ENCODE measurements at places on chromosomes 3 and 15. TPM values are rescaled to one million over a fixed set of nuclear protein-coding genes. Genes with fewer than 3 reads are reported as not detected.

The RHOV gene
- total RNA-seq = not detected

The ACAN gene
- total RNA-seq = 1.2 TPM

The ECE2 gene
- not detected for total RNA-seq

The CTXN2 gene
- total RNA-seq = not detected

The GPR149 gene
- not detected for total RNA-seq

The ANKUB1 gene
- total RNA-seq = not detected

The SLC7A14 gene
- total RNA-seq = 0.14 TPM

The PRTG gene
- 7.5 TPM for total RNA-seq

GRCh38 chr15:94083467-94084052 lies 147.8 kb upstream of the MCTP2 start:
- no peak for DNase-seq

GRCh38 chr3:71930056-71930991 lies 145.4 kb upstream of the PROK2 start:
- DNase-seq = peak; percentile 18

DNA sequence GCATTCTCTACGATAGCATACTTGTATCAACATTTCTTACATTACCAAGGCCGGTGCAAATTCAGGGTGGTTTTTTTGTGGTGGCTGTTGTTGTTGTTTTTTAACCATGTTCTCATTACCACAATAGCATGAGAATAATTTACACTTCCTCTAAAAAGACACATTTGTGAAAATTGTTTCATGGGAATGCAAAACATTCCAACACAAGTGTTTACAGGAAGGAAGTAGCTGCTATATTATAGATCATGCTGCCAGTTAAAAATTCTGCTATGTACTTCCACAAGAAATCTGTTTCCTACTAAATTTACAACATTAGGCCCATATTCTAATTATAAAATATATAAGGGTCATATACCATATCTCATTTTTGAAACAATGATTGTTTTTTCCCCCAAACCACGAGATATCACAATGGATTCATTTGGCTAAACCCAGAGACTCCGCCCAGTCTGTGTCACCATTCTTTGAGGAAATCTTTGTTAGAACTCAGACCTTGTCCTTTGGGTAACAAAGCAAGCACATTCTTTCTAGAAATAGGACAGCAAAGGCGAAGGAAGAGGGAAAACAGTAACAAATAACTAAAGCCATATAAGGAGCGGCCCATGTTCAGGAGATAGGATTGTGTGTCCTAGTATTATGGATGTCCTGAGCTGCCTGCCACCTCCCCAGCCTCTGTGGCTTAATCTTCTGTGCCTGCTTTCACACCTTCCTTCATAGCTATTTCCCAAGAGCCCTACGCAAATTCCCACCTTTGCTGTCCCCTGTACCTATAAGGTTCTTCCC lies 60.1 kb downstream of the UACA start:
- DNase-seq = peak; percentile 87

DNA sequence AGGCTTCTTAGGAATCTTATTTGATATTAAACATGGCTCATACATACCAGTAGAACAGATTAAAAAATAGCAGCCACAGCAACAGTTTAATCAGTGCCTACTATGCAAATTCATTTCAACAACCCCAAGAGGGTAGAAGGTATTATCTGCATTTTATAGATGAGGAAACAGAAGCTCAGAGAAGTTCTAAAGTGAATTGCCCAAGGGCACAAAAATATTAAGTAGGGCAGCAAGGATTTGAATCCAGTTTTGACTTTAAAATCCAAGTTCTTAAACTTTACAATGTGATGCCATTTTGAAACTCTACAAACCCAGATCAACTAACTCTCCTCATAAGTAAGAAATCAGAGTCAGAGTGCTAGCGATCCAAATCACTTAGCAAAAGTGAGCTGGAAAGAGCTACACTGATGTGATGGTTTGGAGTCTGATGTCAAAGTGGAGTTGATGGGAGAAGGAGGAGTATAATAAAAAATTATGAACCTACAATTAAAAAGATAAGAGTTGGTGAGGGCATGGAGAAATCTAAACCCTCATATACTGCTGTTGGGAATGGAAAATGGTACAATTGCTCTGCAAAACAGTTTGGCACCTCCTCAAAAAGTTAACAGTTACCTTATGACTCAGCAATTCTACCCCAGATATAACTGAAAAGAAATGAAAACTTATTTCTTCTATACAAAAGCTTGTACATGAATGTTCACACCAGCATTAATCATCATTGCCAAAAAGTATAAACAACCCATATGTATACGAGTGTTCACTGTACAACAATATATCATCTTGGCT lies 51.0 kb upstream of the PLXND1 start:
- DNase-seq = peak; percentile 37

GRCh38 chr3:42979044-42979972 lies at the start of gene GASK1A:
Gene GASK1A, plus strand, starts transcription at chr3:42979311. Its CDS starts 332 bp downstream, at chr3:42979643.
- DNase-seq = peak; percentile 8

DNA sequence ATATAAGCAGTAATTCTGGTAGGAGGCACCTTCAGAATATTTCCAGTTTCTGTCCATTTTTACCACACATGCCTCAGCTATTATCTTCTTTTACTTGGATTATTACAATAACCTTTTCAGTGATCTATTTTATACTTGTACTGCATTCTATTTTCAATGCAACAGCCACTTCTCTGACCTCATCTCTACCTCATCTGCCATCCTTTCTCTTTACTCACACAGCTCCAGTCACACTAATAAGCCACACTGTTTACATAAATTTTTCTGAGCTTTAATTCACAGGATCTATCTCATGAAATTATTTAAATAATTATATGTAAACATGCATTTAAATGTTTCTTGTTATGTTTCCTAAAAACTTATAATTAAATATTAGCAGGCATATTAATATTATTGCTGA lies 47.3 kb upstream of the BCHE start:
- no peak for DNase-seq

DNA sequence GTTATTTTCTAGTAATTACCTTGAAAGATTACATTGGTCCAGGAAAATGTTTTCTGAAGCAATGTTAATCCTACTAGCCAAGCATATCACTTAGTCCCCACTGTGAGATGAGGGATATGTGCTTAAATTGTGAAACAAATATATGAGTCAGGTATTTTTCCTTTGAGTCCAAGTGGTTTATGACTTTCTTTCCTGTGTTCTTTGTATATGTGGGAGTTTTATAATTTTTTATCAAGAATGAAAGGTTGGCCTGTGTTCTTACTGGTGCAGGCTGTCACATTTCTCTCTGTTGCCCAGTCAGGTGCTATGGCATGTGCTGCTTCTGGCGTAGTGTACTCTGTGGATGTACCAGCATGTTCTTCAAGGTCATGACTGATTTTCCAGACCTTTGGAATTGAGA lies 147.4 kb downstream of the CMSS1 start:
- peak; percentile 68 for DNase-seq

DNA sequence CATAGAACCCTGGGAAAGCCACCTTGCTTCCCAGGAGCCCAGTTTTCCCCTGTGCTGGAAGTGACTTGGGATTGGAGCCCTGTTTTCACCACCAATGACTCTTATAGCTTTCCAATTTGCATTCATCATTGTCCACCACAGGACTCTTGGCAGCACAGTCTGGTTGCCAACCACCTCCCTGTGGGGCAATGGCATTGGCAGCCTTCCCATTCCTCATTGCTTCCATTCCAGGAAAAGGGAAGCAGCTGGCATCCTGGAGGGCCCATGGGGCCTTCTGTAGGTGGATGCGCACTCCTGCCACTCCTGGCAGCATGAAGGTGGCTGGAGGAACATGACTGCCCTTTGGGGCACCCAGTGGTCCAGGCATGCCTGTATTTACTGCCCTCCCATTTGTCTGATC lies 57.7 kb downstream of the FEM1B start:
- peak; percentile 59 for DNase-seq

GRCh38 chr3:121800906-121801305 lies 34.0 kb downstream of the IQCB1 start:
- DNase-seq = no peak

DNA sequence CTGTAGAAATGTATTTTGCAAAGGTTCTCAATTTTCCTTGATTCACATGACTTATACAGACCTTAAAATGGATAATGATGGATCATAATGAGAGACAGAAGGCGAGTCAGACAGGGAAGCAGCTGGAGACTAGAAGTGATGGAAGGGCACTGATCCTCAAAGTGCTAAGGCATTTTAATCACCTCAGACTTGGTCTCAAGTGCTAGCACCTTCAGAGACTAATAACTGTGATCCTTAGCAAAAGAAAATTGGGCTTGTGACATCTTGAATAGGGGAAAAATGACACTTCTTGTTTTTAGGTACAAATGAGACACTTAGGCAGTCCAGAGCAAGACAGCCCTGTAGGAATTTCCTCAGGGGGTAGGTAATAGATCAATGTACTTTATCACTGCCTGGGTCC lies 1011.7 kb downstream of the SQOR start:
- no peak for DNase-seq

GRCh38 chr3:87949189-87949878 lies 109.5 kb downstream of the CGGBP1 start:
- no peak for DNase-seq

- no peak for DNase-seq
Measured at GRCh38 chr3:101859882-101860448, 10.7 kb downstream of the NFKBIZ start.

GRCh38 chr3:99134986-99135385 lies 233.5 kb upstream of the DCBLD2 start:
- DNase-seq = no peak

DNA sequence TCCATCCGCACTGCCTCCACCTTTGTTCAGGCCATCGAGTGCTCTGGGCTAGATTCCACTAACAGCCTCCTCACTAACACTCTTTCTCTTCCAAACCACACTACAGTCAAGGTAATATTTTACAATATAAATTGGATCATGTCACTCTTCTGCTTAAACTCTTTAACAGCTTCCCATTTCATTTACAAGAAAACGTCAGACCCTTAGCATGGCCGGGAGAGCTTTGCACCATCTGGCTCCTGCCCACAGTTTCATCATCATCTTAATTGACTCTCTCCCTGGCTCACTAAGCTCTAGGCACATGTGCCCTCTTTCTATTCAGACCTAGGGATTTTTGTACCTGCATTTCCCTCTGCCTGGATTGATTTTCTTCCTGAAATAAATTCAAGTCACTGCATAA lies 354.7 kb downstream of the FGF12 start:
- no peak for DNase-seq

DNA sequence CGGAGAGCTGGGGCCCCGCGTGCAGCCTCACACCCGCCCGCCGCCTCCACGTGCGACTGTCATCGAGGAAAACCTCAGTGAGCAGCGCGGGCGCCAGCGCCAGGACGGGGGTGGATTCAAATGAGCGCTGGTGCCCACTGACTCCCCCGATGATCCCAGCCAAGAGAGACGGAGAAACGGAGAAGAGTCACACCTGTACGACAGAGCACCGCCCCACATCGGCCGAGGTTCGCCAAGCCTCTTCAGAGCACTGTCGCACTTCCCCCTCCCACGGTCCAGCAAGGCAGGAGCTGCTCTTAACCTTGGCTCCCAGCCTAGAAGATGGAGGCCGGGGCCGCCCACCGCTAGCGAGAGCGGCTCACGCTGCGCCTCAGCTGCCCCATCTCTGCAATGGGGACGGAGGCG lies 130.9 kb upstream of the IQSEC1 start:
- no peak for DNase-seq

GRCh38 chr3:37025561-37026335 lies 32.4 kb downstream of the MLH1 start:
- DNase-seq = no peak

- DNase-seq = peak; percentile 77
Measured at GRCh38 chr3:102053375-102053989, 204.2 kb downstream of the NFKBIZ start.

DNA sequence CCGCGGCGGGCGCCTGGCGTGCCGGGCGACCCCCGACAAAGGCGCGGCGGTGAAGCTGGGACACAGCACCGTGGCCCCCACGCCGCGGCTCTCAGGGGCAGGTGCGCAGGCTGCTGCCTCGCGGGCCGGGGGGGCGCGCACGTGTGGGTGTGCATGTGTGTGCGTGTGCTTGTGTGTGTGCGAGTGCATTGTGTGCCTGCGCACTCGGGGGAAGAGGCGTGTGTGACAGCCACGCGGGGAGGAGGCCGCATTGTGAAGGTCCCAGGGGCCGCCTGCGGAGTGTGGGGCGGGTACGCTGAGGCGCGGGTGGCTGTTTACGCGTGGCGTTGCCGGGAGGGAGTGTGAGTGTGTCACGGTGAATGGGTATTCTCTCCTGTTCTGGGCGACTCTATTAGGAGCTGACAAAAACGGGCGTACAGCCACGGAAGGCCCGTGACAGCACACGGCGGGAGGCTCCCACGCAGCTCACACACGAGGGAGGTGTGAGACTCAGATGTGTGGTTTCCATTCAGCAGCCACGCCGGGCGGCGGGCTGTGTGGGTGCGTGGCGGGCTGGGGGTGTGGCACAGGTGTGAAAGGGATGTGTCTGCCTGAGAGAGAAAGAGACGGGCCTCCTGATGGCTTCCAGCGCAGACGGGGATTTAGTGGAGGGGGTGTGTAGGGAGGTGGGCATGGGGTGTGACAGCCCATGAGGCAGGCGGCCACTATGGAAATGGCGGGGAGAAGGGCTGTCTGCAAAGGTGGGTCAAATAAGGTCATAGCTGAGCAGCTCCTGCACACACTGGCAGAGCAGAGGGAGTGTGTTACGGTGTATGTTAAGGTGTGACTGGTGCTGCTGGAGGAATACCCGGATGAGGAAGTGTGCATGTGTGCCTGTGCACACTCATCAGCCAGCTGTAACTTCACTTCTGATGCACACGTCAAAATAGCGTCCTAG lies 750 bp downstream of the PODXL2 start:
- peak; percentile 17 for DNase-seq

GRCh38 chr15:82709421-82710207 lies at the start of gene AP3B2:
Gene AP3B2, minus strand, starts transcription at chr15:82709875. Its CDS starts 169 bp downstream, at chr15:82709706.
- DNase-seq = peak; percentile 56

DNA sequence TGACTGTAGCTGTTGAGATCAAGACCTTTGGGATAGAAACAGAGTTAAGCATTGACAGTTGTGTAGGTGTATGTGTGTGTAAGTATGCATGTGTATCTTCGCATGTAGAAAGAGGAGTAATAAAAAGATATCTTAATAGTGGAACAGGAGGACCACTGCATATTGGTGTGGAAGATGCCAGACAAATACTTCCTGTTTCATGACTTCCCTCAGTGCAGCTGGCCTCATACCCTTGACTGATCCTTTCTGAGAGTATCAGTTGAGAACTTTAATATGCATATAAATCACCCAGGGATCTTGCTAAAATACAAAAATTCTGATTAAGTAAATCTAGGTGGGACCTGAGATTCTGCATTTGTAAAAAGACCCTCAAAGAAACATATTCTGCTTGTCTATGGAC lies 8.5 kb upstream of the ZBED2 start:
- no peak for DNase-seq

GRCh38 chr3:150922611-150923010 lies 17.4 kb upstream of the MINDY4B start:
- DNase-seq = peak; percentile 13

DNA sequence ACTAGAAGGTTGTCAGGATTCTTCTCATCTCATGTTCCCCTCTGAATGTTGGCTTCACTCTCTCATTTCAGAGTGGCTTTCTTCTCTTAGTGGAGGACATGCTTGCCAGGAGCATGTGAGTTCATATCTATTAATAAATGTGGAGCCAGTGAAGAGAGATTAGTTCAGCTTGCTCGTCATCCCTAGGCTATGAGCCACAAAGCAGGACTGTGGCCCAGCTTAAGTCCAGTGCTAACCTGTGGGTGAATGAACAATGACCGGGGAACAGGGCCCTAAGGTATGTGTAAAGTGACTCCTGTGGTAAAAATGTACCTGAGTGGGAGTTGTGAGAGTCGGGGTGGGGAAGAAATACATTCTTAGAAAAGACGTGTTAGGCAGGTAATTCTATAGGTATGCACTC lies 96.9 kb upstream of the TBL1XR1 start:
- DNase-seq = no peak

GRCh38 chr3:45929042-45929679 lies 14.1 kb upstream of the CXCR6 start:
- DNase-seq = peak; percentile 57

- peak; percentile 61 for DNase-seq
Measured at GRCh38 chr15:70853973-70854665, at the start of gene LARP6. Gene LARP6, minus strand, starts transcription at chr15:70854157. Its CDS starts 69 bp downstream, at chr15:70854088.
